ENCODE measurements at places on chromosomes 5 and 9.

DNA sequence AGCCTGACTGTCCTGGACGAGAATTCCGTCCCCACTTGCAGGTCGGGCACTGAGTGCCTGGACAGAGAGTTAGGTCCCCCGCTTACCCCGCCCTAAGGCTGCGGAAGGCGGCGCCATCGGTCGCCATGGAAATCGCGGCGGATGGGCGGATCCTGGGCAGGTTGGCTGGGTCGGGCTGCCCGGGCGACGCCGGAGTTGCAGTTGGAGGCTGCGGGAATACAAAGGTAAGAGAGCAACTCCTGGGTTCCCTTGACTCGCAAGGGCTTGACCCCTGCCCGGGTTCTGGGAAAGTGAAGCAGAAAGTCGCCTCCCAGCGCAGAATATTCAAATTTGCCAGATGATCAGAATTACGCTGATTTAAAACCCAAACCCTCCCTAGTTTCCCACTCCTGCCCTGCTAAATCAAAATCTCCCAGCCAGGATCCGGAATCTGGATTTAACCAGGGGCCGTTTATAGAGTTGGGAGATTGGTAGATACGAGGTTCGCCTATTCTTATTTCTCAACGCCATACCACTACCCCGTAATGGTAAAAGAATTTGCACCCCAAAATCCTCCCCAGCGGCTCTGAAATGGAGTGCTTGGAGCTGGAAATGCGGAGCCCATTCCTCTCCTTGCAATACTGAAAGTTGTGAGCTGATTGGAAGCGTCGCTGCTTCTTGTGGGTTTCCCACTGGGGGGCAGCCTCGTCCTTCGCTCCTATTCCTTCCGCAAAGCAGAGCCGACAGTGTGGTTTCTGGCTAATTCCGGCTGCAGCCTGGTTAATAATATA is 156.4 kb upstream of the RASEF start:
- DNase-seq: peak; percentile 2

- no peak for DNase-seq
Observed at GRCh38 chr5:131821221-131821620, 24.4 kb upstream of the FNIP1 start.

GRCh38 chr5:14034963-14035362 is 90.5 kb upstream of the DNAH5 start:
- DNase-seq: no peak

GRCh38 chr9:114981063-114981462 is 50.7 kb upstream of the TNFSF8 start:
- DNase-seq: no peak

DNA sequence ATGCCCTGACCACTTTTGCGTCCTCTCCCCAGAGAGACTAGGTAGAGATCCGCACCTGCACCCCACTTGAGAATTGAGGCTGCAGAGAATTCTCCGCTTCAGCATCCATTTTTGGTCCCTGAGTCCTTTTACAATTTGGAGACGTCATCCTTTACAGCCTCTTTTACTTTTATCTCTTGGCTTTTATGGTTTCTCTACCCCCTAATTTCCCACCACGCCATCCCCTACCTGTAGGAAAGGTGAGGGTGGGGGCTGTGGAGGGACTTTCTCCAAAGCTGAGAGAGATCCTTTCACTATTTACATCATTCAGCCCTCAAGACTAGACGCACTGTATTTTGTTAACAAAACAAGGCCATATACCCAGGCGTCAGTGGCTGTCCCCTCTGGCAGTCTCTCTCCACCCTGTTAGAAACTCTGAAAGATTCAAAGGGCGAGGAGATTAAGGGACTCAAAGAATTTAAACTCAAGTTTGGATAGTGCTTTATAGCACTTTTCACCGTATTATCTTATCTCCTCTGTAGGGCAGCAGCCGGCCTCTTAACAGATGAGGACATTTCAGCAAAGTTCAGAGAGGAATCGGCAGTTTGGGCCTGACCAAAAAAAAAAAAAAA is 1.7 kb downstream of the MSX2 start:
- DNase-seq: no peak

DNA sequence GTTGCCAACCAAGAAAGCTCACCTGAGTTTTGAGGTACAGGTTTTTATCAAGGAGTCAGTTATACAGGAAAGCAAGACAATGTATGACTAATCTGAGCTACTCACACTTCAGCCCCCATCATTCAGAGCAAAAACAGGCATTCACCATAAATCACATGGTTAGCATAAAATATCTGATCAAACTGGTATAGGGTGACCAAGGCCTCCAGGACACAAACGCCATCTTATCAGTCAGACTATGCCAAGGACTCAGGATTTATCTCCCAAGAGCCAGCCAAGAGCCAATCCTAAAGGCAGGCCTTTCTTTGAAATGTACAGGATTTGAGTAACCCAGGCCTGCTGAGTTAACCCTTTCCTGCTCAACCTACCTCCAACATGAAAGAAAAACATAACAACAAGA is 313.0 kb upstream of the NREP start:
- DNase-seq: no peak

- DNase-seq: no peak
Observed at GRCh38 chr9:126962336-126962735, 47.8 kb downstream of the RALGPS1 start.

DNA sequence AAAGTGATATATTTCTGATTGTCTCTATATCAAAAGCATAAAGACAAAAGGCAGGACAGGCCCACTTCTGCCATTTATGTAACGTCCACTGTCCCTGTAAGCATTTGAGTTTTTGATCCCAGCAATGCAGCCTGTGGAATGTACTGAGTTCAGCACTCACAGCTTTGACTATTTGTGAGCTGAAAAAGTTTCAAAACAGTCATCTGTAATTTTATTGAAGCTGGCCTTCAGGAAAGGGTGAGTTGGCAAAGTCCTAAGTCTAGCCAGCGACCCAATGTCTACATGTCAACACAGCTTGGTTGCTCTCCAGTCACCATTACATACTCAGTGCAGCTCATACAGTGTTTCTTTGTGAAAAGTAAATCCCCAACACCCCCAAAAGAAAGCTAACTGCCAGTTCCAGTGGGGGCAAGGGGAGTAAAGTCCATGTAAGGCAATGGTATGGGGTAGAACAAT is 9.7 kb downstream of the LIFR start:
- no peak for DNase-seq

DNA sequence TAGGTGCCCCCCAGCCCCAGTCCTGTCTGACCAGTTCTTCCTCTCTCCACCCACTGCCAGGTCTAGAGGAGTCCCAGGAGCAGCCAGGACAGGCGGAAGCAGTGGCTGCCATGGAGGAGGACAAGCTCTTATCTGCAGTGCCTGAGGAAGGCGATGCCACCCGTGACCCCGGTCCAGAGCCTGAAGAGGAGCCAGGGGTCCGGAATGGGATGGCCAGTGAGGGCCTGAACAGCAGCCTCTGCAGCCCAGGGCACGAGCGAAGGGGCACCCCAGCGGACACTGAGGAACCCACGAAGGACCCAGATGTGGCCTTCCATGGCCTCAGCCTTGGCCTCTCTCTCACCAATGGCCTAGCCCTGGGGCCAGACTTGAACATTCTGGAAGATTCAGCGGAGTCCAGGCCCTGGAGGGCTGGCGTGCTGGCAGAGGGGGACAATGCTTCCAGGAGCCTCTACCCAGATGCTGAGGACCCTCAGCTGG is 13.8 kb downstream of the PSD2 start:
- DNase-seq: no peak

DNA sequence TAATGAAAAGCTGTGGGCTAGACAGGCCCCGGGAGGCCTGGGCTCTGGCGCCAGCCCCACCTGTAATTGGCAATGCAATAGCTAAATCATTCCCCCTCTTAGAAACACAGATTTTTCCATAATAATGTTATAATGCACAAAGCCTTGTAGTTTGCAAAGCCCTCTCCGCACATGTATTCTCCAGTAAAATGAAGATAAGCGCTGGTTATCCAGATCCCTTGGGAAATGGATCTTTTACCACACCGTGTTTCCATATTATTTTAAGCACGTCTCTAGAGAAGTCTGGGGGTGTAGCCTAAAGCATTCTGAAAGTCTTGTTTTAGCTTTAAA is 1.1 kb upstream of the APBA1 start:
- DNase-seq: no peak

GRCh38 chr5:68709239-68709638 is 384.6 kb upstream of the SLC30A5 start:
- DNase-seq: no peak

- no peak for DNase-seq
Observed at GRCh38 chr9:115395511-115396021, 277.6 kb upstream of the TNC start.

DNA sequence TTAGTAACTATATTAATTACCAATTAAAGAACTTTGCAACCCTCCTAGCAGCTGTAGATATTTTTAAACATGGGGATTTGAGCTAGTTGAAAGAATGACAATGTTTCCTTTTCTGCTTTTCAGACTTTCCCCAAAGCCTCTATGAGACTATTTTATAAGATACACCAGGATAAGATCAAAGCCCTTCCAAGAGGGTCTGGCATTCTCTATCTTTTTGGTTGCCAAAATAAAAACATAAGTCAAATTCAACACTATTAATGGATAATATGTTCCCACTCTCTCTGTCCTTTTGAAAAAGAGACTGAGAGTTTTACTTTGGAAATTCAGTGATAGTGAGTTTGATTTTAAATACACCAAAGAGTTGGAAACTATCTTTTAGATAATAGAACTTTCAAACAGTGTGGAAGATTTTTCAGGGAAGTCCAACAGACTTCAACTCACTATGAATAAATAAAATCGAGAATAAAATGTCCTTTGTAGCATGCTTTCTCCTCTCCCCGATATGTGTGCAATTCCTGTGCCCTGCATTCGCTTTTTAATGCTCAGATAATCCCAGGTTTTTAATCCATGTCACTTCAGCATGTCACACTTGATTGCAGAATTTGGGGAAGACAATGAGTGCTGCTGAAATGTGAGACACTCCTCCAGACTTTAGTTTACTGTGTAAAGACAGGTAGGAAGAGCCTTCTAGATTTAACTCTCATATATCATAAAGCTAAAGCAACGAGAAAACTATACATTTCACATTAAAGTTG is 1095.7 kb upstream of the DMAC1 start:
- no peak for DNase-seq

- DNase-seq: no peak
Observed at GRCh38 chr5:150758203-150758530, 650 bp downstream of the DCTN4 start.

- DNase-seq: no peak
Observed at GRCh38 chr5:14258840-14259239, 115.7 kb downstream of the TRIO start.

DNA sequence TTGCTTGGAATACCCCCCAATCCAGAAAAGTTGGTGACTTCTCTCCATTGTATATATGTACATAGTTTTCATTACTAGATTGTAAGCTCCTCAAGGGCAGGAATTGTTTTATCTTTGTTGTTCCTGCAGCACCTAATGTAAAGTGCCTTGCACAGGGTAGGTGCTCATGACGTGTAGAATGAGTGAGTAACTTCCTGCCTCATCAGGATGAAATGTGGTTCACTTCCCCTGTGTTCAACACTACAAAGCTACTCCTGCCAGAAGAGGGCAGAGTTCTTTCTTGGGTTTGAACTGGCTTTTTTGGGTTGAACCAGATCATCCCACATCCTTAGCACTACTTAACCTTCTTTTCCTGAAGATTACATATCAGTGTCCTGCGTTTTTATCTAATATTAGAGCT is 23.9 kb downstream of the GTF3C4 start:
- DNase-seq: peak; percentile 46

- no peak for DNase-seq
Observed at GRCh38 chr5:120446068-120446492, 18.0 kb upstream of the PRR16 start.

Measured in CD4-positive, alpha-beta T cell treated with Interleukin-4 for 4 hours (primary cell).